Psoas muscle (tissue), 8 donors: ENCODE measurements at places on chromosomes 7 and 10. TPM values are rescaled to one million over a fixed set of nuclear protein-coding genes. Genes with fewer than 3 reads are reported as not detected.

SLC13A1 gene
- not detected for polyA plus RNA-seq

GRID1 gene
- polyA plus RNA-seq: 0.17 TPM

BLNK gene
- polyA plus RNA-seq: 0.15 TPM

RPEL1 gene
- not detected for polyA plus RNA-seq

RADIL gene
- polyA plus RNA-seq: 0.65 TPM

ADCYAP1R1 gene
- 1.2 TPM for polyA plus RNA-seq

TMEM213 gene
- not detected for polyA plus RNA-seq

DNAJC1 gene
- polyA plus RNA-seq: 21.5 TPM

FEZF1 gene
- not detected for polyA plus RNA-seq

UTF1 gene
- not detected for polyA plus RNA-seq

RASA4B gene
- polyA plus RNA-seq: 29.5 TPM

PRKCQ gene
- polyA plus RNA-seq: 23.9 TPM

AKR1D1 gene
- polyA plus RNA-seq: not detected

ADGRA1 gene
- polyA plus RNA-seq: not detected

PRDX3 gene
- 182 TPM for polyA plus RNA-seq

CCDC201 gene
- not detected for polyA plus RNA-seq

SDK1 gene
- polyA plus RNA-seq: 0.31 TPM

GSDME gene
- polyA plus RNA-seq: 30.7 TPM
